ENCODE measurements at places on chromosomes 5 and 9. TPM values are rescaled to one million over a fixed set of nuclear protein-coding genes. Genes with fewer than 3 reads are reported as not detected.

GRCh38 chr5:18394443-18394804 is 760.2 kb downstream of the TAF11L14 start:
- DNase-seq, result no peak

- no peak for DNase-seq
These were observed 115.4 kb downstream of the KIF4B start for GRCh38 chr5:155128786-155129512.

GRCh38 chr5:106966686-106967315 is 703.9 kb downstream of the EFNA5 start:
- DNase-seq, result no peak

The NR5A1 gene
- not detected for total RNA-seq

- no peak for DNase-seq
These were observed 60.4 kb downstream of the BNC2 start for GRCh38 chr9:16809912-16810610.

- no peak for DNase-seq
These were observed 533.3 kb downstream of the ACTL7B start for GRCh38 chr9:108322326-108323098.

- no peak for DNase-seq
These were observed 118.5 kb upstream of the ERCC6L2 start for GRCh38 chr9:95756986-95757385.
